RWPE2 (cell line): ENCODE measurements at places on chromosomes 11 and 22.

GRCh38 chr11:47786373-47786772 is 19.2 kb upstream of the FNBP4 start:
- DNase-seq, result no peak

DNA sequence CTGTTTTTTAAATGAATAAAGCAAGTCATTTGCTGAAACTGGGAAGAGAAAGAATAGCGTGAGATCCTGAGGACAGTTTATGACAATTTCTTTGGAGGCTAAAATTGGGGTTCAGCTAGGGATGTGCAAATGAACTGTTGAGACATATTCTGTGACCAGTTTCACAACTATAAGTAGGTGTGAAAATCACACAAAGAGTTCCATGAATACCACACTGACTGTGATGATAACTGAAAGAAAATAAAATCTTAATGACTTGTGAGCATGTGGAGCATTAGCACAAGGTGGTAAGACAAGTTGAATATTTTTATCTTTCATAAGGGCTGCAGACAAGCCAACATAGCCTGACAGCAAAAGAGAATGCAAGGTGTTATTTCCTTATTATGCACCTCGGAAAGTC is 61.1 kb upstream of the PDGFD start:
- no peak for DNase-seq

DNA sequence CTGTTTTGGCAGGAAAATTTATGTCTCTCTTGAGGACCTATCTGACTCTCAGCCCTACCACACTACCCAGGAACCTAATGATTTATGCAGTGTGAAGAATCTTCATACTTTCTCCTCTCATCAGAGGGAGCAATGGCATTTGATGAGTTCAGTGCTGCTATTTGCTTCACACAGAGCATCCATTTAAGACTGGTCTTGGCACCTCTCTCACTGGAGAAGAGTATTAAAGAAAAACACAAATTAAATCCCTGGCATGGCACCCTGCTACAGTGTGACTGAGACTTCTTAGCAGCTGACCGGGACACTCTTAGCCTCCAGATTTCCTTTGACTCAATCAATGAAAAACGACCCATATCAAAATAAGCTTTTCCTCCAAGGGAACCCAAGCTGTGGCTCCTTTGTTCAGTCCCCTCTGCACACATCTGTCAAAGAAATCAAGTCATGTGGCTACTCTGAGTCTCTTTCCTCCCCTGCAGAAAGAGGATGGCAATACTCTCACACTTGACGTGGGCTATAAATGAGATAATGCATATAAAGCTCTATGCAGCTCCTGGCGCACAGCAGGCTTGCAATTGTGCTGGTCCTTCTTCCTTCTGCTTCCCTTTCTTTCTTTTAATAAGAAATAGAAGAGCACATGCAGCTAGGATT is 186.1 kb upstream of the E2F8 start:
- no peak for DNase-seq

DNA sequence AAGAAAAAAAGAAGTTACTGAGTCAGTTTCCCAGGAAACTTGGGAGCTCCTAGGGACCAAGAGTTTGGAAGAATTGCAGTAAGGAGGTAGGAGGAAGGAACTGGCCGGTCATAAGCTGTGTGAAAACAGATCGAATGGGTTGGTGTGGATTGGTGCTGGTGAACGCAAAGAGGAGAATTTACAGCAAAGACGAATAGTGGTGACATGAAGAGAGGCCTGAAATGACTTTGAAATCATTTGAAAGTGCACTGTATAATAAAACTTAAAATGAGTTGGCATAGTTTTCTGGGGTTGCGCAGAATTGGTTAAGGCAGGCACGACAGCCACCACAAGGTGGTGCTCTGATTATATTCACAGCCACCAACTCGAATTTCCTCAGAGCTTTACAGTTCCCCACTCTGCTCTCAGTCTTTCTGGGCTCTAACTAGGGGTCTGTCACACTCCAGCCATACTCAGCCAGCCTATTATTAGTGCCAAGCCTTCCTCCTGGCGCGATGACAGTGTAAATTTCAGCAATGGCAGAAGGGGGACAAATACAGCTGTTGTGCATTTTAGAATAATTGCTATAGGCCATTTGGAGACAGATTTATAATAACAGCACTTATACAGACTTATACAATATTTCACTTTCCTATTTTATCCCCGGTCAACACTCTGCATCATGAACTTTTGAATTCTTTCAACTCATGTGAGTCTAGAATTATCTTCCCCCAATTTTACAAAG is 8.3 kb upstream of the HTR3B start:
- no peak for DNase-seq

GRCh38 chr11:102610200-102610599 is 14.9 kb downstream of the MMP20 start:
- no peak for DNase-seq

DNA sequence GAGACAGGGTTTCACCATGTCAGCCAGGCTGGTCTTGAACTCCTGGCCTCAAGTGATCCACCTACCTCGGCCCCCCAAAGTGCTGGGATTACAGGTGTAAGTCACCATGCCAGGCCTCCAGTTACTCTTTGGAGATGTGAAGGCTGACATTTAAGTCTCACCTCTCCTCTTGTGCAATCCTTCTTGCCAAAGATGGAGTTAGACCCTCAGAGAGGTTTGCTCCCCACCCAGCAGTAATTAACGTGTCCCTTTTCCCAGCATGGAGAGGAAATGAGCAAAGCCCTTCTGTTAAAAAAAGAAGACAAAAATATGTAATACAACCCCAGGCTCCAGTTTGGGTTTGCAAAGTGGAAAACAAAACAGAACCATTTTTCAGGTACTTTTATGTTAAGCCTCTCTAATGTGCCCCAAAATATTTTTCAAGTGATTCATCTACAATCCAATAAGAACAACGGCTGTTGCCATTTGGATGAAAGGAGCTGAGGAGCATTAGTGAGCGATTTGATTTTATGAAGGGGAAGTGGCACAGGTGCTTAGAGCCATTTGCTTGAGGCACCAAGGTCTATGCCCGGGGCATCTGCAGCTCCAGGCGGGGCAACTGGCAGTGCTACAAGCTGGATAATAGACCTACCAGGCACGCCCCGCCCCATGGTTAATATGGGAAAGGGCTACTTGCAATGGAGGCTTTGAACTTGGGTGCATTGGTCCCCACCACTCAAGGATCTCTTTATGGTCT is 57.2 kb downstream of the GRIK4 start:
- DNase-seq, result no peak
